ENCODE measurements at places on chromosomes 16 and 17. TPM values are rescaled to one million over a fixed set of nuclear protein-coding genes. Genes with fewer than 3 reads are reported as not detected.

Gene NTN3
- total RNA-seq = not detected

Gene VAT1L
- not detected for total RNA-seq

Gene WFIKKN1
- total RNA-seq = 0.74 TPM

Gene ZNF385C
- 0.37 TPM for total RNA-seq

Gene PMFBP1
- total RNA-seq = 2.3 TPM

Gene TBC1D28
- not detected for total RNA-seq

Gene CNTNAP1
- total RNA-seq = 0.08 TPM

Gene ADAP2
- 0.08 TPM for total RNA-seq
